ENCODE measurements at places on chromosomes 11 and 22. TPM values are rescaled to one million over a fixed set of nuclear protein-coding genes. Genes with fewer than 3 reads are reported as not detected.

DNA sequence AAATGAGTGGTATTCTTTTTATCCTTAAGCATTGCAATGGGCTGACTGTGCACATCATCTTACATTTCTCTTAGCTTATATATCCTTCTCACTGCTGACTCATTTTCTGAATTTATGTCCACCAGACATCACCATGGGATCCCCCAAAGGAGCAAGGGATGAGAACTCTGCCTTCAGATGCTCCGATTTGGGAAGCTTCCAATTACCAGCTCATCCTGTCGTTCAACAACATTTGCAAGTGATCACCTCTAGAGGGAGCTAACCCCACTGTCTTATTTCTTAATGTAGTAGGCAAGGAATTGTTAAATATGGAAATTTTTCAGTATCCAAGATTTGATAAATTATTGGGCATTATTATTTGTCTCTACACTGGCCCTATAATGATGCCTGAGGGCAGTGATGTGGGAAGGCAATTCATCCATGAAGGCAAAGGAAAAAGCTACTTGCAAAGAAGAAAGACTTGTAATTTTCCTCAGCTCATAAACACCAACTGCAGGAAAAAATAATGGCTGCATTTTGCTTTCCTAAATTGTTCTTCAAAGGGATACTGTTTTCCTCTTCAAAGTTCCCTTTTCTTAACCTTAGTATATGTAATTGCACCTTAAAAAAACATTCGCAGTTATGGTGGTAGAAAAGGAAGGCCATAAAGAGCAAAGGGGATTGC lies 102.4 kb upstream of the FSHB start:
- no peak for DNase-seq

DGKZ gene
- 45.5 TPM for total RNA-seq

DNA sequence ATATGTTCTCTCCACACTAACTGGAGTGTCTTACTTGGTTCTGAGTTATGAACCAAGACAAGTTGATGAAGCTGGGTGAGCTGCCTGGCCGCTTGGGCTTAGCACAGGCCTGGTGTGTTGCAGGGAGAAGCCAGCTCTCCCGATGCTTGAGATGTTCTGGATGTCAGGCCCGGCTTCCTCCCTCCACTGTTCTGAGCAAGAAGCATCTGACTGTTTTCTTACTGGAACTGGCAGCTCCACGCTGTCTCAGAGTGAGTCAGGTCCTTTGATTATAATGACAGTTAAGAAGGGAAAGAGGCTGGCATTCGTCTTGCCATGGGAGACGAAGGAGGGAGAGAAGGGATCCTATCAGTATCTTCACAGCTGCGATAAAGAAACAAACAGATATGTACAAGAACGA lies 46.5 kb upstream of the CRTAM start:
- no peak for DNase-seq

DNA sequence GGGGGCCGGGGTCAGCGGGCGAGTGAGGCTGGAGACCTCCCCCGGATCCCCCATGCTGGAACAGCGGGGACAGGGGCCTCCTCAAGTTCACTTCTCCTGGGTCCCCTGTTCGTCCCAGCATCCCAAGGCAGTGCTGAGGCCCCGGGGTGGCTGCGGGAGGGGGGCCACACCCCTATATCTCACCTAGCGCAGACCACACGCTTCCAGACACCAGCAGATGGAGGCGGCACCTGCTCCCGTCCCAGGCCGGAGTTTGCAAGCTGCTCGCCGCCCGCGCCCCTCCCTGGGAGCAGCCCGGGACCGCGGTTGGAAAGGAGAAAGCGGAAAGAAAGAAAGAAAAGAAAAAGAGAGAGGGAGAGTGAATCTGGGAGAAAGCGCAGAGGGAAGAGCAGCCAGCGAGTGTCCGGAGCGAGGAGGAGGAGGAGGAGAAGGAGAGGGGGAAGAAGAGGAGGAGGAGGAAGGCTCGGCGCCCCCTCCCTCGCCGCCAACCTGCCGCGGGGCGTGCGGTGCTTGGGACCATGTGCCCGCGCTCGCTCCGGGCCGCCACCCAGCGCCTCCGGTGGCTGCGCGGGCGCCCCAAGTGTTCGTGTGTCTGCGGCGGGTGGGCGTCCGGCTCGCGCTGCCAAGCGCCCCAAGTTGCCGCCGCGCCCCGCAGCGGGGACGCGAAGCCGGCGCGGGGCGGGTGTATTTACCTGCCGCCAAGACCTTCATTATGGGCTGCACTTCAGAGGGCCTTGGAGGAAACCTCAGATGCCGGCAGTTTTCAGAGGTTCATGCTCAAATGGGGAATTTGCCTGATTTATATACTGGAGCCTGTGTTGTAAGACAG lies at the start of gene LIF:
TSS of gene LIF (minus strand) at position 775 of the 829 bp plus-strand sequence. CDS start at position 711, 64 bp downstream.
- DNase-seq: no peak

HTR3A gene
- total RNA-seq: not detected

GRCh38 chr11:13271060-13271693 lies 6.4 kb upstream of the BMAL1 start:
- DNase-seq: no peak

POLR3H gene
- total RNA-seq: 26.6 TPM

DNA sequence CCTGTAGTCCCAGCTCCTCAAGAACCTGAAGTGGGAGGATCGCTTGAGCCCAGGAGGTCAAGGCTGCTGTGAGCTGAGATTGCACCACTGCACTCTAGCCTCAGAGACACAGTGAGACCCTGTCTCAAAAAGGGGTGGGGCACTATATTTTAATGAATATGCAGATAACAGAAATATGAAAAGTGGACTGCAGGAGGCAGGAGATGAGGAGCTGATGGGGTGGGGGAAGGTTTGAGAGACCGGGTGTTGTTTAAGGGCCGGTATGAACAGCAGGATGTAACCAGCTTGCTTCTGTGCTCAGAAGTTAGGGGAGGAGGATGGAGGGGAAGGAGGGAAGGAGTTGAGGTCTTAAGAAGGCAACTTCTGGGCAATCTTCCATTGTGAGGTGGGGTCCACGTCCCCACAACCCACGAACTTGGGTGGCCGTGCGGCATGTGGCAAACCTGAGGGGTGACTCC lies 1.3 kb upstream of the B4GALNT4 start:
- DNase-seq: no peak

CNIH2 gene
- 1.3 TPM for total RNA-seq

- DNase-seq: no peak
These were observed 25.9 kb downstream of the IGSF9B start for GRCh38 chr11:133930767-133931448.

- no peak for DNase-seq
These were observed 1280.6 kb upstream of the CNTN5 start for GRCh38 chr11:97739932-97740800.

DNA sequence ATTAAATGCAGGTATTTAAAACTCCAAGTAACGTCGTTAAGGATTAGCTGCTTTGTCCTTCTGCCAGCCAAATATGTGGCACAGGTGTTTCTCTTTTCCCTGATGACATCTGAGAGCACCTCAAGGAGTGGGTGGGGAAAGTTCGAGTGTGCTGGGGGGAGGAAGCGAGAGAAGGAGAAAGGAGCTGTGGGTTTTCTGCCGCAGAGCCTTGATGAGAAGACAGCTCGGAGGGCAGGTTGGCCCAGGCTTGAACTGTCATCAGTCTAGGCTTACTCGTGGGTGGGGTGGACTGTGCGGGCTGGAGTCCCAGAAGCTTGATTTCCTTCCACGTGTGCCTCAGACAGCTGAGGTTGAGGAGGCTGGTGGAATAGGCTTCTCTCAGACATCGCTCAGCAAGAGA lies 15.2 kb upstream of the SORL1-AS1 start:
- no peak for DNase-seq

MUC6 gene
- not detected for total RNA-seq

- DNase-seq: peak; percentile 48
These were observed 36.0 kb downstream of the CAPN1 start for GRCh38 chr11:65217441-65218423.

DNA sequence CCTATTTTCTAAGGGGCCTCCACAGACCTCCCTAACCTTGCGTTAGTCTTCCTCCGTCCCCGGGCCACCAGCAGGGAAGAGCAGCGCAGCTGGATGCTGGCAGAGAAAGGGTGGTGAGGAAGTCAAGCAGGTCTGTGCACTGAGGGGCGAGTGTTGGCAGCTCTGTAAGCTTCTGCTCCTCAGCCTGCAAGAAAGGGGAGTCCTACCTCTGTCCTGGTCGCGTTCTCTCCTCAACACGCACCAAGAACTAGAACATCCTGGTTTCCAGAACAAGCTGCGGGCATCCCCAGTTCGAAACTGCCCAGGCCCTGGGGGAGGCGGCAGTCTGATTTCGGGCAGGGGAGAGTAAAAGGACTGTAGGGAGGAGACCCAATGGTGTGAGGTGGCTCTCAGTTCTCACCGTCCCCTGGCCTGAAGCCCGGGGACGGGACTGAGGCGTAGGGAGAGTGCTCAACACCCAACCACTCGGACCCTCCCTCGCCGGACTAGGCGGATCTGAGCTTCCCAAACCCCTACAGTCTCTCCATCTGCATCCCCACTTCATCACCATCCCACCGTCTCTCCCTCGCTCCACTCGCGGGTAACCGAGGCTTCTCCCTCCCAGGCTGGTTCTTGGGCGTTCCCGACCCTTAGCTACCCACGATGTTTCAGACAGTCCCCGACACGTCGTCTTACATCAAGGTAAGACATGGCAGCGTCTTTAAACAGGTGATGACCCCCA lies 7.7 kb upstream of the FLI1 start:
- DNase-seq: no peak

MUC5B gene
- 0.71 TPM for total RNA-seq

- DNase-seq: no peak
These were observed 121.7 kb downstream of the PARVA start for GRCh38 chr11:12499071-12499470.

GRCh38 chr22:30483169-30483568 lies 11.4 kb upstream of the SEC14L3 start:
- no peak for DNase-seq

- DNase-seq: no peak
These were observed 390 bp upstream of the HTATIP2 start for GRCh38 chr11:20363149-20363499.

GRCh38 chr11:117476531-117477142 lies 149.0 kb downstream of the CEP164 start:
- DNase-seq: no peak

GRCh38 chr11:65116370-65117205 lies 913 bp downstream of the ZNHIT2 start:
- peak; percentile 67 for DNase-seq

- DNase-seq: no peak
These were observed 16.7 kb downstream of the SSH3 start for GRCh38 chr11:67320011-67320410.

GRCh38 chr22:26985931-26986782 lies 328.8 kb downstream of the MIAT start:
- DNase-seq: no peak

Measured in sciatic nerve (tissue), 2 donors.